GM18507 (cell line): ENCODE measurements at places on chromosomes 1 and 21.

- DNase-seq: no peak
These were observed 1328.6 kb downstream of the MRPL39 start for GRCh38 chr21:24278711-24279110.

DNA sequence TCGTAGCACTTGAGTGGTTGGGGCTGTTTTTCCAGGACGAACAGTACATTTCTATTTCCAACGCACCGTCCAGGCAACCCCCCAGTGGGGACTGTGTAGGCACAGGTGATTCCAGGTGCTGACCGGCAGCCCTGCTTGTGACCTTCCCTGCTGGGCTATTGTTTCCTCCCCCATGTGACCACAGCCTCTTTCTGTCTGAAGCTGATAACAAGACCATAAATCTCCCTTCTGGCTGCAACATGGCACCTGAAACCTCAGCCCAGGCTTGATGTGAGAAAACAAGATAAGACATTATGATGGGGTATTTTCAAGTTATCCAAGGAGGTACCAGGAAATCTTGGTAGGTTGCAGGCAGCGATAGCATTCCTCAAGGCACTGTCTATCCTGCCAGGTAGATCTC lies 48.2 kb downstream of the HLX start:
- DNase-seq: no peak

DNA sequence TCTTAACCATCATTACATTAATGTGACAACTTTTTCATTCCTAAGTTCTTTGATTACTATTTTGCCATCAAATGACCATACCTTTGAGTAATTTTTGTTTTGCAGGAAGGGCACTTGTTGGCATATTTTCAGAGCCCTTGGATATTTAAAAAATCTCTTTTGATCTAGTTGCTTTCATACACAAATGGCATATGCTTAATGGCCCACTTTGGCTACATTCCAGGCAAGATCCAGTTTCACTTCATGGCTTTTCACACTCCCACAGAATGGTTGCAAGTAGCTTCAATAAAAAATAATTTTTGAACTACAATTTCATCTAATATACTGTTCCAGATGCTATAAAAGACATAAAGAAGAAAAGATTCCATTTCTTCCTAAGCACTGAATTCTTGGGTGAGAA lies 18.1 kb downstream of the ADAM30 start:
- no peak for DNase-seq

GRCh38 chr1:192610112-192610889 lies 25.6 kb upstream of the RGS13 start:
- DNase-seq: no peak

- DNase-seq: no peak
These were observed 8.7 kb downstream of the SLX9 start for GRCh38 chr21:44948426-44949120.

GRCh38 chr1:212281590-212281989 lies 3.6 kb upstream of the PPP2R5A start:
- no peak for DNase-seq

- DNase-seq: no peak
These were observed 78.5 kb downstream of the DOP1B start for GRCh38 chr21:36235058-36235582.

DNA sequence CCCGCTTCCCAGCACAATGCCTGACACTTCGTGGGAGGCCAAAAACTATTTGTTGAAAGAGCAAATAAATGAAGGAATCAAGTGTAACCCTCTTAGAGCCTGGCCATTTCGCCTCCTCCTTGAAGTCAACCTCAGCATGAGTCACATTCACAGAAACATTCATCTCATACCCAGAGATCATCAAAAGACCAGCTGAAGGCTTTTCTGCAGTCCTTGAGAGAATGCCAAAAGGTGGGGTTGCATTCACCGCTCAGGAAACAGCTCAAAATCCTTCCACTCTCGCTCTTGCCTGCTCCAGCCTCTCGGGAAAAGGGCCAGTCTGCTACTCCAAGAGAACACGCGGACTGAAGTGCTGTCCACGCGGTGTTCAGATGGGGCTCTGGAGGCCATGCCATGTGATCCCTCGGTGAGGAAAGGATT lies 90.0 kb downstream of the VWA5B1 start:
- no peak for DNase-seq

GRCh38 chr1:152473887-152474537 lies 36.6 kb upstream of the LCE5A start:
- DNase-seq: no peak

DNA sequence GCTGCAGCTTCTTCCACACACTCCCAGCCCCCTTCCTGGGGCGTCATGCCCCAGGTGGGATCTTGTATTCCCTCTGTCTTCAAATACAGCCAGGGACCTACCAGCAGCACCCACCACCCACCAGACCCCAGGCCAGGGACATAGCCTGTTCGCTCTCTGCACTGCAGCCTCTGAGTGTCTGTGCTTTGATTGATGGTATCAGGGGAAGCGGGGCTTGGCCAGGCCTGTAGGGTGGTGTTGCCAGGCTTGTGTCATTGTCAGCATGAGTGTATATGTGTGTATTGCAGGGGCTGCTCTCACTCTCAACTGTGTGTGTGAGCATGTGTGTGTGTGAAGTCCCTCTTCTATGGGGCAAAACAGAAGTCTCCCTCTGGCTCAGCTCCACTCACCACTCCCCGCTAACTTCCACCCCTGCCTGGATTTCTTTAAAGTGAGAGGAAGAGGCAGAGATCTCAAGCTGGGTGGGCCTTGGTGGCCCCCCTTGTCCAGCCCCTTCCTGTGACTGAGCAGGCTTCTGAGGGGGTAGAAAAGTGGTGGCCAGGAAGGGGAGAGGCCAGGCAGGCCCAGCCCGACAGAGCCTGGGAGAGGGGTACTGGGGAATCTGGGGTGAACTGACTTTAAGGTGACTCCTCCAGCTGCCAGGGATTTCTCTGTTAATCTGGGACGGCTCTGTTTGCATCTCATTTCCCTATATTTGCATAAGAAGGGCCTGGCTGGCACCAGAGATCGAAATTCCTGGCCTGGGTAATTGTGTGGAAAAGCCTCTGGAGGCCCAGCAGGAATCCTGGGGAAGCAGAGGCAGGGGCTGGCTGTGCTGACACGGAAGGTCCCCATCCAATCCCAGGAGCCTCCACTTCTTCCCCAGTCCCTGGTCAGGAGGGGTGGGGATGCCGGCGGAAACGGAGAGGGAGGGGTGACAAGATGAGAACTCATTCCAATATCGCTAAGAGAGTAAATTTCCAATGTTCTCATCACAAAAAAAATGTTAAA lies 18.6 kb upstream of the ADGRB2 start:
- no peak for DNase-seq

DNA sequence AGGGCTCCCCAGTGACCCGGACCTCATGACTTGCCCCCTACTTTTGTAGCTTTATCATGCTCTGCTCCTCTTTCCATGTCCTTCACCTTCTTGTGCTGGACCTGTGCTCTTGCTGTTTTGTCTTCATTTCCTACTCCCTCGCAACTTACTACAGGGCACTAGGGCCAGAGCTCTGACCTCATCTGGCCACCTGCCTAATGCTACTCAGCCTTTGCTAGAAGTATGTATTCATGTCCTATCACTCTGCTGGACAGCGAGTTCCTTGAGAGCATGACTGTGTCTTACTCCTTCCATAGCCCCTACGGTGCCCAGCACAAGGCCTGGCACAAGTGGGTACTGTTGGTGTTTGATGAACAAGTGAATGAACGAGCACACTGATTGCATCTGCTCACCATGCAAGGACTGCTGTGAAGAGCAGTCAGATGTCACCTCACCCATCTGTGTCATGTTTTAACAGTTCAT lies 1.9 kb downstream of the MTFR1L start:
- no peak for DNase-seq

DNA sequence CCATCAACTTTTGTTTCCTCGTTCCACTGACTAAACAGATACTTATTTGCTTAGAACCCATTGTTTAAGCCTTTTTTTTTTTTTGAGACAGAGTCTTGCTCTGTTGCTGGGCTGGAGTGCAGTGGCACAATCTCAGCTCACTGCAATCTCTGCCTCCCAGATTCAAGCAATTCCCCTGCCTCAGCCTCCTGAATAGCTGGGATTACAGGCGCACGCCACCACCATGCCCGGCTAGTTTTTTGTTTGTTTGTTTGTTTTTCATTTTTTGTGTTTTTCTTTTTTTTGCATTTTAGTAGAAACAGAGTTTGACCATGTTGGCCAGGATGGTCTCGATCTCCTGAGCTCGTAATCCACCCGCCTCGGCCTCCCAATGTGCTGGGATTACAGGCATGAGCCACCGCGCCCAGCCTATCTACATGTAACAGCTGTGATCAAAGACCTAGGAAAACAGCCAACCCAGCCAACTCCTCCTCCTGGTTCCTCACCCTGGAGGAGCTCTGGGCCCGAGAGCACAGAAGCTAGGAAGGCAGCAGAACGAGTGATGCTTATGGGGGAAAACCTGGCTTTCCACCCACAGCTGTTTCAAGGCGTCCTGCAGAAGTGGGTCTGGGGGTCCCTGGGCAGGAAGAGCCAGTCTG lies 32.9 kb downstream of the KCNN3 start:
- no peak for DNase-seq

DNA sequence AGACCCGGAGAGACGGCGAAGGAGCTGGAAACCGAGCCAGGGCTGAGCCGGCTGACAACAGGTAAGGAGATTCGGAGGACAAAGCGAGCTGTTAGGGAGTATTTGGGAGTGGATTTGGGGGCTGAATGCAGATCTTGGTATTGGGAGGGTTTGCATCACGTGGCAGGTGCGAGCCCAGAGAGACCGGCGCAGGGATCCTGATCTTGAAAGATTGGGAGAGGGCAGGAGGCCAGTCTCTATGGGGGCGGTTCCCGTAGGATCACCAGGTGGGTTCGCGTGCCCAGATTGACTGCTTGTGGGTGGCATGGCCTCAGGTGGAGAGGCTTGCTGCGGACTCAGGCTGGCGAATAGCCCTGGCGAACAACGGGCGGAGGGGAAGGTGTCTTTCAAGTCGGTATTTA lies 204 bp downstream of the CIART start:
- no peak for DNase-seq

- no peak for DNase-seq
These were observed 112.9 kb upstream of the WARS2 start for GRCh38 chr1:119253366-119253765.

DNA sequence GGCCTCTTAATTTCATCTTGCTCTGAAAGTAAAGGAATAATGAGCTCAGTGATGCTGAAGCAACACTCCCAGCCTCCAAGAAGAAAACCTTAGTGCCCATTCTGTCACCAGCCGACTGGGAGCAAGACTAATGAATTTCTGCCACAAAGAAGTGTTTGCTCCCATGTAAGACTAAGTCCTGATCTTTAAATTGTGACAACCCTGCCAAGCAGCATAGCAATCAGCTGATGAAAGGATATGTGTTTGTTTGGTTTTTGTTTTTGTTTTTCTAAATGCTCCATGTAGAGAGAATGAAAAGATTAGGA lies 113.7 kb upstream of the PALMD start:
- DNase-seq: no peak
